AG08396 (cell line): ENCODE measurements at places on chromosomes 11 and 22.

- no peak for DNase-seq
Observed at GRCh38 chr11:7272373-7272772, 20.7 kb downstream of the SYT9 start.

DNA sequence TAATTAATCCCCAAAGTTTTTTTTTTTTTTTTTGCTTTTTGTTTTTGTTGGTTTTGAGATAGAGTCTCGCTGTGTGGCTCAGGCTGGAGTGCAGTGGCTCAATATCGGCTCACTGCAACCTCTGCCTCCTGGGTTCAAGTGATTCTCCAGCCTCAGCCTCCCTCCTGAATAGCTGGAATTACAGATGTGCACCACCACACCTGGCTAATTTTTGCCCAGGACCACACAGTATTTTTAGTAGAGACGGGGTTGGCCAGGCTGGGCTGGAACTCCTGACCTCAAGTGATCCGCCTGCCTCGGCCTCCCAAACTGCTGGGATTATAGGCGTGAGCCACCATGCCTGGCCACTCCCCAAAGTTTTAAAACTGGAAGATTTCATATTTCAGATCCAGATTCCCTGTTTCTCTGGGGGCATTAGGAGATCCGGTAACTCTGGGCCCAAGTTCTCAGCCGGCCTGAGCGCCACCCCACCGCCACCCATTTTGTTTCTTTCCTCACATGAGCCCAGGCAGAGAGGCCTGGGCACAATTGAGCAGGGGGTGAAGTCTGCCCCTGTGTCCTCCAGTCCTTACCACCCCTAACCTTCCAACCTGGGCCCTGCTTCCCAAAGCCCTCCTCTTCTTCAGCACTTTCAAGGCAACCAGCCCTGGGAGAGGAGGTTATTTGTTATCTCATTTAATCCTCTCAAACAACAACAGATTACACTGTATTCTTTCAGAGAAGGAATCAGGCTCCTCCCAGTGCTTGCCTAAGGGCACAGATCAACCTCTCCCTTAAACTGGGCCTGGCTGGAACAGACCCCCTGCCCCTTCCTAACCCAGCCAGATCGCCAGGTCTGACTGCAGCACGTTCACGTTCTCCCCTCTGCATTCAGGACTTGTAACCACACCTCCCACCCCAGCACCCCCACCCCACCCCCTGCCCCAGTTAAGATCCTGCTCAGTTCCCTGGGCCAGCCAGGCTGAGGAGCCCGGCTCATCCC, 1.9 kb upstream of the CSNK1E start:
- DNase-seq = no peak

DNA sequence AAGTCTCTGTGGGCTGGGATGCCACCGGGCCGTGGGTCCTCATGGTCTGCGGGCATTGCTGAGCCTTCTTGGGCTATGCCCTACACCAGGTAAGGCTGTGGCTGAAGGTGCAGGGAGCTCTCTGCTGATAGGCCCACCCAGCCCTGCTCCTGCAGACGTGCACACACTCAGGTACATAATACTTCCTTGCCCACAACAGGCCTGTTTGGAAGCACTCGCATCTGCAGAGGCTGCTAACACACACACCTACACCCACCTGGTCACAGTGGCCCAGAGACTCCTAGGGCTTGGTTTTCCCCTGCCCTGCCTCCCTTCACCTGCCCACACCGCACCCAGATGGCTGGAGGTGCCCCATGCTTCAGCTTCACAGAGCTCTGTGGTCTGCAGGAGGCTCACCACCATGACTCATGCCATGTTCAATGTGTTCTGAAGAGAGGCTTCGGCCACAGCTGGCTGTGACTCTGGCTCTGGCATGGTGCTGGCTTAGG, 72.8 kb upstream of the KCNQ1OT1 start:
- peak; percentile 79 for DNase-seq

- no peak for DNase-seq
Observed at GRCh38 chr11:17887779-17888178, 125.1 kb downstream of the SERGEF start.

GRCh38 chr11:119776031-119776636, 47.1 kb upstream of the NECTIN1 start:
- no peak for DNase-seq

DNA sequence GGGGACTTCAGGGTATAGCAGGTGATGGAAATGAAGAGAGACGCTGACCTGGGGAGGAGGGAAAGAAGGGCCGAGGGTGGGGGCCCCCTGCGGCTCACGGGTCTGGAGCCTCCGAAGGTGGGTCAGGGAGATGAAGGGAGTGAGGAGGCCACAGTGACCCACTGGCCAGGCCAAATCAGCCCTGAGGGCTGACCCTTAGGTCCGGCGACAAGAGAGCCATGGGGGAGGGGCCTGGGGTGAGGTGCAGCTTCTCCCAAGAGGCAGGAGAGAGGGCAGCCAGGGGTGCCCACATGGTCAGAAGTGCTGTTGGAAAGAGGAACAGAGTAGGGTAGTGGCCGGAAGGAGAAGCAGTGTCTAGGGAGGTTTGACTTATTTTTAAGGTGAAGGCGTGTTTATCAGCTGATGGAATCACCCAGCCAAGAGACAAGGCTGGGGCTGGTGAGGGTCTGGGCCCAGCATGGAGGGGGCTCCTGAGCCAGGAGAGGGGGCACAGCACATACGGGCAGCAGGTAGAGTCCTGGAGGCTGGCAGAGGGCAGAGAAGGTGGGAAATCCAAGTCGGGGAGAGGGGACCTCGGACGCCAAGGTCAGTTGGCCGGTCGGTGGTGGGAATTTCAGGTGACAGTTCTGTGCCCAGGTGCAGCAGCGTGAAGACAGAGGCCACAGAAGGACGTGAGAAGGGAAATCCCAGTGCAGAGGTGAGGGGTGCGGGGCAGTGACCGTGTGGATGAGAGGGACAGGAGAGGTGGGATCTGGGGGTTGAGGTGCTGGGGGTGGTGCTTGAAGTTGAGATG, 49.0 kb downstream of the LINC01488 start:
- DNase-seq = no peak

DNA sequence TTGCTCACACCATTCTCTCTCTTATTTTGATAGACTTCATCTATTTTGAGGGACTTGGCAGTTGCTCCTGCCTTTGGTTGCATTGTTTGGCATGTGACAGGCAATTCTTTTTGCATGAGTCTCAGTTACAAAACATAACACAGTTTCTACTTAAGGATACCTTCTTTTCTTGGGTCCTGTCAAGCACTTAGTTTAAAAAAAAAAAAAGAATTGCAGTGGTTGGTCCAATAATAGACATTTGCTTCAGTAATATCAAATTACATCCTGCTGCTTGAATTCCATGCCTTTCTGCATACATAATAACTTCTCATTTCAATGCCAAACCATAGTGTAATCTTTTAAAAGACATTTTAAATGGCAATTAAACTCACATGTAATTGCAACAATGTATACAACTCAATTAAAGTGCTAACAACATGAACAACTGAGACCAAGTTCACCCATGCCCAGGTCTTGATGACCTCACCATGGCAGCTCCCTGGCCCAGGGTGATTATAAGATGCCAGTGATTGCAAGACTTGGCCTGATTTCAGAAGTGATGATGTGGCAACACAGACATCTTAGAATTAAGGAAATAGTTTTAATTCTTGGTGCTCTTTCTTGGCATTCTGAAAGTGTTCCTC, 32.2 kb upstream of the PLET1 start:
- DNase-seq = peak; percentile 78

DNA sequence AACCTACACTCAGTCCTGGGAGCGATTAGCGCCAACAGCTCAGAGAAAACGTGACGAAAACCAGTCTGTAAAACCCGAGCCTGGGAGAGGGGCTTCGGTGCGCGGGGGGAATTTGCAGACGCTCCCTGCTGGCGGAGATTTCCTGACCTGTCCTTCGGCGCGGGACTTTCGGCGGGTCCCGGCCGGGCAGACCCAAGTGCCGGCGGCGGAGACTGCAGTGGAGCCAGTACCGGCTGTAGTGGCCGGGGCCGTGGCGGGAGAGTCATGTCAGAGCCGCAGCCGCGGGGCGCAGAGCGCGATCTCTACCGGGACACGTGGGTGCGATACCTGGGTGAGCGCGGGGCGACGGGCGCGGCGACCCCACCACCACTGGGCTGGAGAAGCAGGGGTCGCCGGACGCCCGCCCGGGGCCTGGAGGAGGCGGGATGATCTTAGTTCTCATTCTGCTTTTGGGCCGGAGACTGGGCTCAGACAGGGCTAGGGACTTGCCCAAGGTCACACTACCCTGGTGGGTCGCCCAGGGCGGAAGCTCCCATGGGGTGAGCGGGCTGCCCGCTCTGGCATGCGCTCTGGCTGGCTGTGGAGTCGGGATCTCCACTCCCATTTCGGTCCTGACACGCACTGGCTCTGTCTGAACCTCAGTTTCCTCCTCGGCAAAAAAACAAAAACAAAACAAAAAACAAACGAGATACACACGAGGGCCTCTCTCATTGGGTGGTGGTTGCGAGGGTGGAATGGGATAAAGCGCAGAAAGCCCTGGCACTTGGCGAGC, at the start of gene MTFP1:
TSS of gene MTFP1 (plus strand) at position 153 of the 772 bp plus-strand sequence. CDS start at position 265, 112 bp downstream.
- DNase-seq = peak; percentile 69

DNA sequence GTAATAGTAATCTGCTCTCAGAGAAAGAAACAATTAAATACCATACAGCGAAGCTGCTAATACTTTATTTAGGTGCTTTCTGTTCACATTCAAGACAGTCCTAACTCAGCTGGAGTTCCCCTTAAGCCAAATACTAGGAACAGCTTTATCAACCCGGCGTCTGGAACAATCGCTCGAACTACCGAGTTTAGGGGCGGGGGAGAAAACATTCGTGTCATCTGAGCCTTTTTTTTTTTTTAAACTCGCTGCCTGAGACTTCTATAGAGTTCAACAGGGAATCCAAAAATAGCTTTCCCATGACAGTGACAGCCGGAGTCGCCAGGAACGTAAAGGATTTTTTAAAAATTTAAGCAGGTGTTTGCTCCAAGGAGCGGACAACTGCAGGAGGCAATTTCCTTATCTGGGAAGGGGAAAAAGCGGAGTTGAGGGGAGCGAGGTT, 852 bp downstream of the TRAF6 start:
- DNase-seq = peak; percentile 31

DNA sequence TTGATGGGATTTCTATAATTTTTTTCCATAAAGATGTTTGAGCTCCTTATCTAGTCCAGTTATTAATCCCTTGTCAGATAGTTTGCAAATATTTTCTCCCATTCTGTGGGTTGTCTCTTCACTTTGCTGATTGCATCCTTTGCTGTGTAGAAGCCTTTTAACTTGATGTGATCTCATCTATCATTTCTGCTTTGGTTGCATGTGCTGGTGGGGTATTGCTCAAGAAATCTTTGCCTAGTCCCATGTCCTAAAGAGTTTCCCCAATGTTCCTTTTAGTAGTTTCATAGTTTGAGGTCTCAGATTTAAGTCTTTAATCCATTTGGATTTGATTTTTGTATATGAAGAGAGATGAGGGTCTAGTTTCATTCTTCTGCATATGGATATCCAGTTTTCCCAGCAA, 1.7 kb upstream of the IL2RB start:
- DNase-seq = no peak

DNA sequence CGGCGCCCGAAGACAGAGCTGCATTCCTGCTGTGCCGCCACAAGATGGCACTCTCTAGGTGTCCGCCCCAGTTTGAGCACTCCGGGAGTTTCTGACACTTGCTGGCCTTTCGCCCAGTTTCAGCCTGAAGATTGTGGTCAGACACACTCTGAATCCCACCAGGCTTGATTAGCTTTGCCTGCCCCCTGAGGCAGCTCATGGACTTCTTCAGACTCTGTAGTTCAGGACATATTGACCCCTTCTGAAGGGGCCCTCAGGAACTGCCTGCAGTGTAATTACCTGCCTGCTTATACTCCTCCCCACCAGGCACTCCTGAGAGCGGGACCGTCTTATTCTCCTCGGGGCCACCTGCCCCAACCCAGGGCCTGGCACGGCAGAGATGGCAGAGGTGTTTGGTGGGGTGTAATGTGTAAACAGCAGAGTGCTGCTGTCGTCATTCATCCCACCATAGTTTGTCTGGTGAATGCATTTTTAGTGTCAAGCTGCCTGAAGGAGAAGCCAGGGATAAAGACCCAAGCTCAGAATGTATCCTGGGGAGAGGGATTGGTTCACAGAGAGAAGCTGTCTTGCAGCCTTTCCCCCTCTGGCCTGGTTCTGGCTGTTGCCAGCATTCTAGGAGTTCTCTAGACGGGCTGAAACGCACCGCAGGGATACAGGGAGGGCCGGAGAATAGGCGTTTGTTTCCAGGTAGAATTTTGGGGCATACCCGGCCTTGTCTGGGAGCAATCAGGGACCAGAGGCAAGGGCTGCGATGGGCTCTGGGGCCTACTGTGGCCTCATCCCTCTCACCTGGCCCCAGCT, 46.4 kb downstream of the EIF3F start:
- DNase-seq = peak; percentile 91

GRCh38 chr22:41498303-41498835, 29.5 kb downstream of the ACO2 start:
- DNase-seq = no peak

DNA sequence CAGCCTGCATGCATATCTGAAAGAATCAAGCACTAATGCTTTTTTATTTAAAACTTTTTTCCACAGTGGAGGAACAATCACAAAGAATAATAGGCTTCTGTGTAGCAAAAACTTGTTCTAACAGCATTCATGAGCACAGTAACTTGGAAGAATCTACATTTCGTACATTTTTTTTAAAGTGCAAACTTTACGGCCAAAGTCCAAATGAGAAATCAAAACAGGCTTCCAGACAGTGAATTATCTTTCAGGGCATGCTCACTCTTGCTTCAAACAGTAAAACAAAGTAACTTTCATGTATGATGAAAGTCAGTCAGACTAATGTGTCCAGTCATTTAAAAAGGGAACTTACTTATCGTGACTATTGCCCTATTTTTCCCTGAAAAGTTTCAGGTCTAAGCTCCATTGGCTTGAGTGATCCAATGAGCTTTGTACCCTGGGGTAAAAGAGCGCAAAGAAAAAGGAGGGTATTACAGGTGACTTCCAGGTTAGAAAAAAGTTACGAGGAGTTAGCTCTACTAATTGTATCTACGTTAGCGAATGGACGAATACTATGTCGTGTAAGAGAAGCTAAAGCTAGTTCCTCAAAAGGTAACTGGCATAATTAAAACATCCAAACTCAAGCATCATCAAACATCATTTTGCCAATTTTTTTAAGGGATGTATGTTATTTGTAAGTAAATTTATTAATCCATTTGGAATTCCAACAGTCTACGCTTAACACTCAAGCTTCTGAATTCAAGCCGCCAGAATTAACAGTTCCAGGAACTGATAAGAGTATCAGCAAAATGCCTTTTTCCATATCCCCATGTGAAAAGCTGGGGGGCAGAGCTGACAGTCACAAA, 1.7 kb downstream of the PICALM start:
- DNase-seq = no peak

DNA sequence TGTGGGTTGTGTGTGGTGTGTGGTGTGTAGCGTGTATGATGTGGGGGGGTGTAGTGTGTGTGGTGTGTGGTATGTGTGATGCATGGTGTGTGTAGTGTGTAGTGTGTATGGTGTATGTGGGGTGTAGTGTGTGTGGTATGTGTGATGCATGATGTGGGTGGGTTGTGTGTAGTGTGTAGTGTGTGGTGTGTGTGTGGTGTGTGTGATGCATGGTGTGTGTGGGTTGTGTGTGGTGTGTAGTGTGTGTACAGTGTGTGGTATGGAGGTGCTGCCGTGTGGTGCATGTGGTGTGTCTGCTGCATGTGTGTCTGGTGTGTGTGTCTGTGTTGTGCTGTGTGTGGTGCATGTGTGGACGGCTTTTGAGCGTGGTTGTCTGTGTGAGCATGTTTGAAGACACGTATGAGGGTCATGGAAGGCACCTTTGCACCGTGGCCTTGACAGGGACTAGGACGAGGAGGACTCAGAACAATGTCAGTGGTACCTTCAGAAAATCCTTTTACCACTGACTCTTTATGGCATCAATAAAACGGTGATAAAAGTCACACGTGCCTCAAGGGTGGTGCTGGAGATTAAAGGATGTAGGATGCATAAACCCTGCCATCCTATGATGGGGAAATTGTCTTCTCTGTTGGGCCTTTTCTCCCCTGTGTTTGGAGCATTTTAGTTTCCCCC, 328.7 kb upstream of the B3GAT1 start:
- DNase-seq = no peak

- no peak for DNase-seq
Observed at GRCh38 chr11:73420136-73420535, 43.9 kb downstream of the RELT start.
